ENCODE measurements at places on chromosomes 4 and X.
A peak's percentile ranks its signal among the peaks of the same experiment; 100 is the strongest.

- no peak for DNase-seq
Measured at GRCh38 chr4:126354784-126355183, 1040.0 kb downstream of the FAT4 start.

- DNase-seq = peak; percentile 24
Measured at GRCh38 chrX:24153178-24153795, 3.8 kb downstream of the ZFX start.

DNA sequence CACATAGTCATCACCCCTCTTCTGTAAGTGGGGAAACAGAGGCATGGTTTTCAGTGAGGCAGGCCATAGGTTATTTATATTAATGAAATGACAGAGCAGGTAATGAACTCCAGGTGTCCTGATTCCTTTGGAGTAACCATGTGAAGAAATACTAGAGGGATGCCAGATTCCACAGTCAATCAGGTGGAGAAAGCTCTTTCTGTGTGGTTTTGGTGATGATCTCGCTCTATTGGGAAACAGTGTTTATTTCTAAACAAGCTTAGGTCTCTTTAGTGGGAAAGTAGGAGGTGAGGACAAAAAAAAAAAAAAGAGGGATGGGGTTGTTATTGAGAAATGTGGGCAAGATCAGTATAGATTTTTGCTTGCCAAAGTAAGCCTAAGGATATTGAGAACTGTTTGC, 12.2 kb downstream of the DOCK11 start:
- no peak for DNase-seq

GRCh38 chr4:52263607-52264006, 212.5 kb downstream of the SPATA18 start:
- no peak for DNase-seq

- DNase-seq = no peak
Measured at GRCh38 chr4:4668355-4669210, 126.7 kb upstream of the STX18 start.

DNA sequence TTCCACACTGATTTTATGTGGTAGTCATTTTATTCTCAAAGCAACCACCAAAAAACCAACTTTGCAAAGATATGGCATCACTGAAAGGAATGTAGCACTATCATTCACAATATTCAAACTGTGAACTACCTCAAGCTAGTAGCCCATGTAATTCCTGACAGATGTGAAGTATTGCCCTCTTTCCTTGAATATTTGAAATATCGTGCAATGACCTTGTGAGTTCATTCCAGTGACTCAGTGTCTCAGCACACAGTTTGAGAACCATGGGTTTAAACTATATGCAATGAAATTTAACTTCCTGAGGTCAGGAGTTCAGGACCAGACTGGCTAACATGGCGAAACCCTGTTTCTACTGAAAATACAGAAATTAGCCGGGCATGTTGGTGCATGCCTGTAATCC, 20.9 kb upstream of the IQCM start:
- no peak for DNase-seq

DNA sequence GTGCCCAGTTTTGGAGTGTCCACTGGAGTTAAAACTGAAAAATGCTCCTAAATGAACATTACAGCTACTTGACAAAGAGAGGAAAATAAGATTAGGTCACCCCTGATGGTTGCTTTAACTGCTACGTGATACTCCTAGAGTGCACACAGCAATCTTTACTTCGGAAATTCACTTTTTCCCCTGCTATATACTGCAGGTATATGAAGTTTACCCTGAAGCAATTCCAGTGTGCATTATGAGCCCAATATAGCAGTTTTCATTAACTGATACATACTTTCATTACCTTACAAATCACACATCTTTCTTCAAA, 773 bp upstream of the ZNF827 start:
- no peak for DNase-seq

- DNase-seq = no peak
Measured at GRCh38 chrX:135324463-135324862, 15.2 kb downstream of the ETDC start.
